PC-9 (cell line): ENCODE measurements at places on chromosomes 11 and 22. TPM values are rescaled to one million over a fixed set of nuclear protein-coding genes. Genes with fewer than 3 reads are reported as not detected.

GRCh38 chr22:23709107-23709506 lies 18.3 kb downstream of the RGL4 start:
- DNase-seq, result no peak

DNA sequence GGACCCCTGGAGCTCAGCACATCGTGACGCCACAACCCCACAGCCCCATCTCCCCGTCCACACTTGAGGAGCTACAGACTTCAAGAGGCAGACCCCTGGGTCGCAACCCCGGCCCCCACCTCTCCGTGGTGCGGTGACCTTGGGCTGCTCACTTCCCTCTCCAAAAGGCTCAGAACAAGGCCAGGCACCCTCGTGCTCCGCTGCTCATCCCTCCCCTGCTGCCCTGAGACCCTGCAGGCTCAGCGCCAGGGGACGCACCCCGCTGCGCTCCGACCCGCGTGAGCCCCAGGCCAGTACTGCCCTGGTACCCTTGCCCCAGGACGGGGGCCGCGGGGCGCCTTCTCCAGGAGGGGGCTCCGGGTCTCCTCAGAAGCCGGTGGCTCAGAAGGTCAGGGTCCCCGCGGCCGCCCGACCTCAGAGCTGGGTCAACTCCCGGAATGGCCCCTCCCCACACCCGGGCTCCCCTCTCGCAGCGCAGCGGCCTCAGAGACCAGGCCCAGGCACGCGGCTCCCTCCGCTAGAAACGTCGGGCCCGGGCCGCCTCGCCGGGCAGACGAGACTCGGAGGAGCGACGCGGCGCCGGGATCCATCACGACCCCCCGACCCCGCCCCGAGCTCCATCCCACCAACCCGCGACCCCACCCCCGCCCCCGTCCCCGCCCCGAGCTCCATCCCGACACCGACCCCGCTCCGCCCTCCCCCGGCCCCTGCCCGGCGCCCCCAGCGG lies 563 bp downstream of the GATD1 start:
- no peak for DNase-seq

GRCh38 chr22:36548606-36549005 lies 19.6 kb upstream of the EIF3D start:
- DNase-seq, result no peak

The OR5M10 gene
- not detected in 2 replicates for total RNA-seq

GRCh38 chr11:127866109-127866508 lies 721.2 kb downstream of the ETS1 start:
- DNase-seq, result no peak
